ENCODE measurements at places on chromosomes 11 and 22.
A peak's percentile ranks its signal among the peaks of the same experiment; 100 is the strongest.

DNA sequence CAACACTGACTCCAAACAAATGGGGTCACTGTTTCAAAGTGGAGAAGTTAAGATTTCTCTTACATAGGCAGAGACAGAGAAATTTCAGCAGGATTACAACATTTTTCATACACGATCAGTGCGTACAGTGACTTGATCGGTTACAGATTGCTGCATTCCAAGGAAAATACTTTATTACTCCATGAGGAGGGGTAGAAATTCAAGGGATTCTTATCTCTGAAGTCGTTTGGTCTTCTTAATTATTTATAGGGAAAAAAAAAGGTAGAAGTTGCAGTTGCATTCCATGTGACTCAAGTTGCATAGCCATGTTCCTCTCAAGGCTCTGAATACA, 10.7 kb upstream of the SMIM38 start:
- DNase-seq, result no peak

DNA sequence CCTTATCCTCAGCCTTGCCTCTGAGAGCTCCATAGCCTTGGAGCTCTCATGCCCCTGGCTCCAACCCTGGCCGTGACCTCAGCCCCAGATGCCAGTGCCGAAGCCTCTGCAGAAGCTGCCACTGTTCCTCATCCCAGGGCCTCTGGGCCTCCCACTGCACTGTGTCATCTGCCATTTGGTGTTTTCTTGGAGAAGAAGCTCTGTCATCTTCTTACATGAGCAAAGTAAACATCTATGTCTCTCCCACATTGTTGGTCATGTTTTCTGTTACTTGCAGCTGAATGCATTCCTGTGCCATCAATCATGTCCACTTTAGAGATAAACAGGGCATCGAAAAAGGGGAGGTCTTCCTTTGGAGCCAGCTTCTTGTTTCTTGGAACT, 45.0 kb upstream of the FTH1 start:
- DNase-seq, result no peak

- DNase-seq, result no peak
These were observed 1259.7 kb upstream of the RAG2 start for GRCh38 chr11:37857726-37858125.

GRCh38 chr11:32065865-32066629, 24.8 kb upstream of the RCN1 start:
- no peak for DNase-seq

GRCh38 chr22:33823552-33823951, 96.7 kb downstream of the LARGE1 start:
- no peak for DNase-seq

- DNase-seq, result no peak
These were observed 32.2 kb upstream of the APOA1 start for GRCh38 chr11:116869610-116870009.

DNA sequence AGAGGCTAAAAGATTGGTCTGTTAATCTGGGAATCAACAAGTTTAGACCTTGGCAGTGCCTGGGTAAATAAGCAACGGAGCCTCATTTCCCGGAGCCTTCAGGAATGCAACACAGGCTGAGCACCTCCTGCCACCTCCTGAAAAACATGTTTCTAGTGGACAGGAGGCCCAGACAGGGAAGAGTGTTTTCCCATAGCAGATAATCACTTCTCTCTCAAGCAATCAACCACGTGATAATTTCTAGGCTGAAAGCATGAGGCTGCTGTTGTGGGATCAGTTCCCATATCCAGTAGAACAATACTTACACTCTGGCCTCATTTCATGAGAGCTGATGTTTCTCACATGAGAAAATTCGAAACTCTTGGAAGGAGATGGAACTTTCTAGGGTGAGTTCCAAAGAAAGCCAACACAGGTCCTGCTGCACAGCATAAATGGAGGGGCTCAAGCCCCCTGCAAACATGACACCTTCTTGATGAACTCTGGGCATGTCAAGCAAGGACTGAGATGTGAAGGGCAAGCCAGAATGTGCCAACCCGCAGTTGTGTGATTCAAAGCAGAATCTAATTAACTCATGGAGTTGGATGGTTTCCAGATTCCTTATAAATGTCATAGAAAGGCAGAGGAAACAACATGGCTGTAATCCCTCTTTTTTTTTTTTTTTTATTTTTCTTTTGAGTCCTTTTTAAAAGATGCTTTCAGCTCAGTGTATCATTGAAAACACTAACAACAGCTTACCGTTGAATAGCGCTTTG, 228.5 kb upstream of the SESN3 start:
- no peak for DNase-seq

DNA sequence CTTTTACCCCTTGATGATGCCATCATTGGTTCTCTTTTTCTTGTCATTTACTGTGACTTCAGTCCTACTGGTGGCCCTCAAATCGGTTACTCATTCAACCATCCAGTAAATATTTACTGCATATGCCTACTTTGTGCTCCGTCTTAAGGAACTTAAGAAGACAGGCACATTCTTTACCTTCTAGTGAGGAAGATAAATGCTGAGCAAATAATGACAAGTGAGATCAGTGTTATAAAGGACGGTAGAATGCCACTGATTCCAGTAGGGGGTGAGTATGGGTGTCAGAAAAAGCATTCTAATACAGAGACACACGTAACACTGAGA, 1.6 kb downstream of the ANKRD42 start:
- DNase-seq, result no peak

DNA sequence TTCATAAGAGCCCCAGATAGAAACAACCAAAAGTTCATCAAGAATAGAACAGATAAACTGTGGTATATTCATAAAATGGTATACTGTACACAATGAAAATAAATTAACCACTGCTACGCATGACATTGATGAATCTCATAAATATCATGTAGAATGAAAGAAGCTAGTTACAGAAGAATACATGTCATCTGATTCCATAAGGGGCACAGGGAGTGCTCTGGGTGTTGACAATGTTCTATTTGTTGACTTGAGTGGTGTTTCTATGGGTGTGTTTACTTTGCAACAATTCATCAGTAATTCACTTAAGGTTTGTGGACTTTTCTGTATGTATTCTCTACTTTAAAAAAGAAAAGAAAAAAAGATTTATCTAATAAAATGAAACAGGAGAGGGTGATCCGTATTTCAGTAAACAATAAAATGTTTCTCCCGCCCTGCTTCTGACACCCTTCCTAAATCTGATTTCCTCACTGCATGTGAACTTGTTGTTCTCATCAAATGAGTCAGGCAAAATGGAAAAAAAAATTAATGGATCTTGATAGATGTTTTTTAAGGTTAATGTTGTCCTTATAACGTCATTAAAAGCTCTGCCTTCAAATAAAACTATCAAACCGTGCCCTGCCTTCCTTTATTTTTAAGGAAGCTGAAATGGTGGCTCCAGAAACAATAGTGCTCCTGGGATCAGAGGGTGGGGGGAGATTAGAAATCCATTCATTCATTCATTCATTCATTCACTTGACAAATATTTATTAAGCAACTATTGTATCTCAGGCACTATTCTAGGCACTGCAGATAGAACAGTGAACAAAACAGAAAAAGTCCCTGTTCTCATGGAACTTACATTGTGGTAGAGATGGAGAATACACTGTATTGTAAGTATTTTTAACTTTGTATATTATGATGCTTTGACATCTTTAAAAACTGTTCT, 77.2 kb upstream of the CD44 start:
- DNase-seq, result no peak

DNA sequence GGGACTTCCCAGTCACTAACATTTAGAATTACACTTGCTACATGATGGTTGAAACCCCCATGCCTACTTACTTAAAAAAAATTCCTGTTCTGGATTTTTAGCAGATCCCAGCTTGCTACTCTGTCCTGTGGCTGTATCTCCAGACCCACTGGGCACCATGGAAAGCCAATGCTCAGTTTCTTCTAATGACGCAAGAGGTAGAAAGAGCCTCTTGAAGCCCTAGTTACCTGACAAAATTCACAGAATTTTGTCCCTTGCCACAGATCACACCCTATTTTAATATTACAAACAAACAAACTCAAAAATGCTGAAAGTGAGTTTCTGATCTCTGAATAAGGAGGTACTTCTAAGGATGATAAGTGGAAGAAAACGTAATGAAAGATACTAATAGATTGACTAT, 24.3 kb upstream of the TENM4 start:
- no peak for DNase-seq

- DNase-seq, result no peak
These were observed 13.9 kb upstream of the ANO1 start for GRCh38 chr11:70064008-70064725.

DNA sequence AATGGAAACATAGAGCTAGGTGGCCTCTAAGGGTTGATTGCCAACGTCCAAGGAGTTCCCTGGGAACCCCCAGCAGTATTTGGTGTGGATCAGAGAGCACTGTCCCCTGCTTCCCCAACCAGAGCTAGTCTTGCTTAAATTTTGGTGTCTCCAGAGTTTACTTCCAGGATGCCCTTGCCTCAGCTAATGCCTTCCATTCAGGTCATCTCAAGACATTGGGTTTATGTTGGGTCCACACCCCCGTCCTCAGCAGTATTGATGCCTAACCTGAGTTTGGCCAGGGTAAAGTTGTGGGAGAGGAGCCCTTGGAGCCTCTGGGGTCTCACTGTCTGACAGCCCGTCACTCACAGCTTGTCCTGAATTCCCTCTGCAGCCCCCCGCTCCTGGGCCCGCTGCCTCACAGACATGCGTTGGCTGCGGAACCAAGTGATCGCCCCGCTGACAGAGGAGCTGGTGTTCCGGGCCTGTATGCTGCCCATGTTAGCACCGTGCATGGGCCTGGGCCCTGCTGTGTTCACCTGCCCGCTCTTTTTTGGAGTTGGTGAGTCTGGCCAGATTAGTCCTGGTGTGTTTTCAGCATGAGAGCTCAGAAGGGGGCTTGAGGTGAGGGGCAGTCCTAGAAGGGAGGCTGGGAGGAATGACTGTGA, 1.4 kb downstream of the RCE1 start:
- no peak for DNase-seq

GRCh38 chr11:20363500-20364340, at the start of gene HTATIP2:
TSS of gene HTATIP2 (plus strand) at chr11:20363714. CDS start at chr11:20364238, 524 bp downstream.
- peak; percentile 83 for DNase-seq

DNA sequence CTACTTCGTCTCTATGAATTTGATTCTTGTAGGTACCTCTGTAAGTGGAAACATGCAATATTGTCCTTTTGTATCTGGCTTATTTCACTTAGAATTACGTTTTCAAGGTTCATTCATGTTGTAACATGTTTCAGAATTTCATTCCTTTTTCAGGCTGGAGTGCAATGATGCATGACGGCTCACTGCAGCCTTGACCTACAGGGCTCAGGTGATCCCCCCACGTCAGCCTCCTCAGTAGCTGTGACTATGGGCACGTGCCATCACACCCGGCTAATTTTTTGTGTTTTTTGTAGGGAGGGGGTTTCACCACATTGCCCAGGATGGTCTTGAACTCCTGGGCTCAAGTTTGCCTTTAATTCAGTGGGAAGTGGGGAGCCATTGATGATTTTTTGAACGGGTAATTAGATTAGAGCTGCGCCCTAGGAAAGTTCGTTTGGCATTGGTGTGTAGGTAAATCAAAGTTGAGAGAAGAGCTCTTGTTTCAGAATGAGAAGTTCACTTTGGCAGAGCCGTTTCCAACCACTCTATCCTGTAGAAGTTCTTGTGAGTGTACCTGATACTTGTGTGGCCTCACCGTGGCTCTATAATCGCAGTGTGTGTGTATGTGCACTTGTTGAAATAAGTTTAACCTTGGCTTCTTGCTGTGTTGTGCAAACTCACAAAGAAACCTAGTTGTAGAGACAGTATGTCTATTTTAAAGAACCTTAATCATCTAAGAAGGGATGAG, 115.9 kb downstream of the NAV2 start:
- no peak for DNase-seq

DNA sequence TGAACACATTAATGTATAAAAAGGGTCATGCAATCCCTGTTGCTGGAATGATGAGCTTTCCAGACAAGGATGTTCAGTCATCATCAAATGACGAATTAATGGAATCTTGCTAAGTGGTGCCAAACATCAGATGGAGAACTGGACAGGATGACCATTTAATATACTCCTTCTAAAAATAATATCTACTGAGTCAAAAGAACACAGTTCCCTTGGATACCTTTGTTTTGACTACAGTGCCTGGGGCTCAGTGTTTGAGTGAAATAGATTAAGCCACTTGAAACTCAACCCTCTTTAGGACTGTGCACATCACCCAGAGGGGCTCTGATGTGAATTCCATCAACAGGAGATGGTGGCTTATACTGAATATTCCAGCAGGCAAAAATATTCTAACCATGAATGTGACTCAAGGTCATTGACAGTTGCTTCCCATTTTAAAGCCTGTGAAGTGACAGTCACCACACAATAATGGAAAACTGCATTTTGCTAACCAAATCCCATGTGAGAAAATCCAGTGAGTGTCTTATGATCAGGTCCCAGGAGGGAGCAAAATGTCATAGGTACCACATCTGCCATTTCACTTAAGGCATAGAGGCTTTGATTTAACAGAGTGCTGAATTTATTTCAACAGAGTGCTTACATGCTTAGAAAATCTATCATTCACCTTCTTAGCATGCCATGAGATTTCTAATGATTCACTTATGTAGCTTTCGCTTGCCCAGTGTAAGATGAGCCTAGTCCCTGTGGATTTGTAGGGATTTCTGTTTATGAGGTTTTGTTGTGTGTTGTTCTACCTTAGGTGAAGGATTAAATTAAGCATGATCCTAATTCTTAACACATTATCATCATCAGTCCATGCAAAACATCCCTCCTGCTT, 41.3 kb upstream of the SLN start:
- DNase-seq, result no peak
